HS-5 (cell line): ENCODE measurements at places on chromosomes 1 and 21.

- DNase-seq: no peak
These were observed 28.0 kb downstream of the BLZF1 start for GRCh38 chr1:169395955-169396354.

DNA sequence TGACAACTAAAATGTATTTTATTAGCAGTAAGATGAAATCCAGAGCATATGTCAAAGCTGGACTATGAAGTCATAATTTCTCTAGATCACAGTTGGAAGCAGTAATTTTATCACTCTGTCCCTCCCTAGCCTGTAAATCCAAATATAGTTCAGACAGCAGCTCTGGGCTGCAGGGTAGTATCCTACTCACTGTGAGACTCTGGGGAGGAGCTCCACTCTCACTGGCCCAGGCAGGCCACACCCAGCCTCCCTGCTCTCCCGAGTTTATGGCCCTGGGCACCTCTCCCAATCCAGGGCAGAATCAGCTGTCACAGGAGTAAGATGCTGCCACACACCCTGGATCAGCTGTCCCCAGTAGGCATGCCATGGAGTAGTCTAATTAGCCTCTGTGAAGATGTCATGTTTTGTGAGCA, 131.1 kb downstream of the HLCS start:
- no peak for DNase-seq

- no peak for DNase-seq
These were observed 893.5 kb downstream of the LTN1 start for GRCh38 chr21:28099001-28099705.

- no peak for DNase-seq
These were observed 628.7 kb downstream of the PTPRU start for GRCh38 chr1:29865051-29865450.

- no peak for DNase-seq
These were observed 69.2 kb upstream of the GJA8 start for GRCh38 chr1:147833231-147833860.

GRCh38 chr21:40057331-40057730, 190.1 kb downstream of the PCP4 start:
- no peak for DNase-seq

DNA sequence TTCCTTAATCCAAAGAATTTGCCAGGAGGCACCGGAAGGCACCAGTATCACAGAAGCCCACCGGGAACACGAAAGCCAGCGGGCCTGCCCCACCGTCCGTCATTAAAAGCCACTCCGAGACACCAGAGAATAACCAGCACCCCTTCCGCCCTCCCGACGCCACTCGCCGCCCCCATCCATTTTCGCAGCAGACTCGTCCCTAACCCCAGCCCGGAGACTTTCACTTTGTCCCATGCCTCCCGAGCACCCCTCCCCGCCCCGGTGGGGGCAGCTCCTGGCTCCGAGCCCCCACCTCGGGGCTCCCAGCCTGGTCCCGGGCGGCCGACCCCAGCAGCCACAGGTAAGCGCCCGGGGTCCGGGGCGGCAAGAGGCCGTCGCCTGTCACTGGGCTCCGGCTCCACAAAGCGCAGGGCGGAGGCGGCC, 105.4 kb downstream of the SLC45A1 start:
- no peak for DNase-seq

DNA sequence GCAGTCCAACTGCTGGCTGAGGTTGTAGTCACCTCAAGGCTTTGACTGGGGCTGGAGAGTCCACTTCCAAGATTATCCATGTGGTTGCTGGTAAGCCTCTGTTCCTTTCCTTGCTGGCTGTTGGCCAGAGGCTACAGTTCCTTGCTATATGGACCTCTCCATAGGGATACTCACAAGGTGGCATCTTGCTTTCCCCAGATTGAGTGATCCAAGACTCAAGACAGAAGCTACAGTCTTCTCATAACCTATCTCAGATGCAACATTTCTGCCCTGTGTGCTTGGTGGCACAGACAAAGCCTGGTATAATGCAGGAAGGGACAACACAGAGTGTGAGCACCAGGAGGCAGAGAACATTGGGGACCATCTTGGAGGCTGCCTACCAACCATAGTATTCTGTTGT, 111.8 kb downstream of the FNBP1L start:
- no peak for DNase-seq

DNA sequence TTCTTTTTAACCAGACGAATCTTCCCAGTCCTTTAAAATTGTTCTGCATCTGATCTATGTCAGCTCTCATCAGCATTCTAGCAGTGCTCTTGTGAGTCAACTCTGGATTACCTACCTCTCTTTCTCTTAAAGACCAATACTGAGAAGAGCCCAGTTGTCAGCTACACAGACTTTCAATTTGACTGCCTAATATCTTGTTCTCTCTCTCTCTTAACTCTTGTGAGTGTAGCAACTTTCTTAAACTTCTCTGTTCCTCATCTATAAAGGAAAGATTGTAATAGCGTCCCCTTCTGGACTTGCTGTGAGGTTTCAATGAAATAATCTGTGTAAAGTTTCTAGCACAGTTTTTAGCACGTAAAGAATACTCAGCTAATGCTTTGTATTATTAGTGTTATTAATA, 499.3 kb upstream of the ADAMTS5 start:
- no peak for DNase-seq

DNA sequence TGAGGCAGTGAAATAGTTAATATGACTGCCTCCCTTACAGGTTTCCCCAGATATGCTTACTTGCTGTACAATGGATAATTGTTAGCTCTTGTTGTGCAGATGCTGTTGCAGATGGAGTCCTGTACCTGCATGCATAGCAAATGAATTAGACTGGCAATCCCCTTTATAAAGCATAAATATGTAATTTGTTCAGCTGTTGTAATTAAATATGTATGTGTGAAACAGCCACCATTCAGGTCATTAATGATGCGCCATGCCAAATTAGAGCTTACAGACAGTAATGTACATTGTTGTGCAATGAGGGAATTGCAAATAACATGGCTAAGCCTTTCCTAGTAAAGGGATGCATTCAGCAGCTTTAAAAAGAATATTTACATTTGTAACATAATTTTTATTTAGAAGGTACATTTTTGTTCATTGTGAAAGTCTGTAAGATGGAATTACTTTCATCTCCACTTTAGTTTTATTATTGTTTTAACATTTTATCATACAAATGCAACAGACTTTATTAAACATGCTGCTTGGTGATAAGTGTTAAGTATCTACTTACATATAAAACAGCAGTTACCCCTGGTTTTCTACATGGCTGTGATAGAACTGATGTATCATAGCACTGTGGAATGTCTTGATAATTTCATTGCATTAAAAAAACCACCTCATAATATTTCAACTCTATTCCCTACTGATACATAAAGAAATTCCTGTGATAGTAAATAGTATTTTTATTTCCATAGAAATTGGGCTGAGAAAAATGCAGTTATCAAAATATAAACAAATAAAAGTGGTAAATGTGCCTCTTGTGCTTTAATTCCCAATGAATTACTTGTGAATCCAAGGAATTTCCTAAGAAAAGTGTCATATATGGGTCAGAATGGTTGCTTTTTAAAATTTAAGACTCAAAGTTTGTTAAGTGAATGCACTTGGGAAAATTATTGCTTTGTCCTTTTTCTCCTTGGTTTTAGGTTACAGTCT, 99.0 kb downstream of the NFIA start:
- no peak for DNase-seq

DNA sequence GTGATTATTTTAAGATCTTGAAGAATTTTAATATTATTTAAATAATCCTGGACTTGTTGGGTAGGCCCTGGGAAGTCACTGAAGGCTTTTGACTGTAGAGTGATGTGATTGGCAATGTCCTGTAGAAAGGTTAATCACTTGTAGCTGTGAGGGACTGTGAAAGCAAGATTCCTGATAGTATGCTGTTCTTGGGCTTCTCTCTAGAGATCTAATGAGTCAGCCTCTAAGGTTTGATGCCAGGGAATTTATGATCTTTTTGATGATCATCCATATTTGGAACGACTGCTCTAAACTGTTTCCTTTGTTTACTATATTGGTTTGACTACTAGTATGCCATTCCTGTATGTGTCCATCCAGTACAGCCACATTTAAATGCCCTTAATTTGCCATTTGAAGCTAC, 56.5 kb downstream of the CAMSAP2 start:
- peak; percentile 20 for DNase-seq

DNA sequence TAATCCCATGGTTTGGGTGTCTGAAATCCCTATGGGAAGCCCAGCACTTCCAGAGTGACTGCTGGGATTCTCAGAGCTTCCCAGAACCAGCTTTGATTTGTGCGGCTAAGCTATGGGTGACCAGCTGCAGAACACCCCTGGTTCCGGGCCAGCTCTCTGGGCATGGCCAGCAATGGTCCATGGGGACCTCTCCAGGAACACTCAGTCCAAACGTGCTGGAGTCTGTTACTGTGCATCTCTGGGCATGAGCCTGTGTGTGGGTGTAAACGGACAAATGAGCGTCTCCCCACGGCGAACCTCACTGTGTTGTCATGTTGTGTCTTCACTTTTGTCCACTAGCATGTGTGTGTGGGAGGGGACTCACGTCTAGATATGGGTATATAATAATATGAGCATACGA, 54.4 kb downstream of the MAB21L3 start:
- no peak for DNase-seq

DNA sequence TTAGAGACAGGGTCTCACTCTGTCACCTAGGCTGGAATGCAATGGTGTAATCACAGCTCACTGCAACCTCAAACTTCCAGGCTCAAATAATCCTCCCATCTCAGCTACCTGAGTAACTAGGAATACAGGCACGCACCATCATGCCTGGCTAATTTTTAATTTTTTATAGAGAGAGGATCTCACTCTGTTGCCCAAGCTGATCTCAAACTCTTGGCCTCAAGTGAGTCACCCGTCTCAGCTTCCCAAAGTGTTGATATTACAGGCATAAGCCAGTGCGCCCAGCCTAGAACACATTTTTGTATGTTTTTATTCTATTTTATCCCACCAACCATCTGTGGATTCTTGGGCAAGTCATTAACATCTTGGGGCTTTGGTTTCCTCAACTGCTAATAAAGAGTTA, 100.5 kb downstream of the AK5 start:
- DNase-seq: no peak

DNA sequence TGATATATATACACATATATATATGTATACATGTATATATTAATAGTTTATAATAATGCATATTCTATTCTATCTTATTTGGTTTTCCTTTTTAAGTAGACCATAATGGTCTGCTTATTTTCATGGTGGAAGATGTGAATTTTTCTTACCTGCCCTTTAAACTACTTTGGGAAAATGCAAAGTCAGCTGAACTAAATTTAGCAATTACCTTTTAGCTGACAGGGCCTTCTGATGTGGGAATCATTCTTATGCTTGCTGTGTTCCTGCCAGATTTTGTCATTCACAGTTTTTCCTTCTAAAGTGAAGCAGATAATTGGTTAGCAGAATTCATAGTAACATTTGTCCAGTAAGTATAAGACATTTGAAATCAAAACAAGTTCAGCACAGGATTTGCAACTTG, 63.2 kb upstream of the SAMSN1 start:
- no peak for DNase-seq
